ENCODE measurements at places on chromosomes 16 and 17.

- no peak for DNase-seq
These were observed 20.5 kb downstream of the CDIP1 start for GRCh38 chr16:4517812-4518680.

DNA sequence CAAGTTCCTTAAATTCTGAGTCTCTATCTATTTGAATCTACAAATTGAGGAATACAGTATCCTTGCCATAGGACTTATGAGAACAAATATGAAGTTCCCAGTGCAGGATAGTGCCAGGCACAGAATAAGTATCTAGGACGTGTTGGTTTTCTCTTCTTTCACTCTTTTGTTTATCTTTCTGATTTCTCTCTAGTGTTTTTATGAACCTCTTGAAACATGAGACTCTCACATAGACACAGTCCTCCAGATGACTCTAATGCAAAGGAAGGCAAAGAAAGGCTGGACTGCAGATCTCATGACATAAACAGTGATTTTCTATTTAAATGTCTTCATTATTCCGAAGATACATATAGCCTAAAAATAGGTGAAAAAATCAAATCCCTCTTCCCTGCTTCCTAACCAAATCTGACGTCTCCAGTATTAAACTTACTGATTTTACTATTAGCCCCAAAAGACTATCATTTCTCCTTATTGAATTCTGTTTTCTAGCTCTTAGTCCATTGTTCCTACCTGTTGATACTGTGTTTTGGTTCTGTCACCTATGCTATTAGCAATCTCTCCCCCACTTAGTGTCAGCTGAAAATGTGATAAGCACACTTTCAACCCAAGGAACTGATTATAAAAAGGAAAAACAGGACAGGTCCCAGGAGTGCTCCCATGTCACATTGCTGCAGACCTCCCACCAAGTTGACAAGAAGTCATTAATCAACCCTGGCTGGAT, 24.9 kb upstream of the ADAMTS18 start:
- no peak for DNase-seq

- no peak for DNase-seq
These were observed 96.2 kb downstream of the RAP1GAP2 start for GRCh38 chr17:2892305-2892971.

DNA sequence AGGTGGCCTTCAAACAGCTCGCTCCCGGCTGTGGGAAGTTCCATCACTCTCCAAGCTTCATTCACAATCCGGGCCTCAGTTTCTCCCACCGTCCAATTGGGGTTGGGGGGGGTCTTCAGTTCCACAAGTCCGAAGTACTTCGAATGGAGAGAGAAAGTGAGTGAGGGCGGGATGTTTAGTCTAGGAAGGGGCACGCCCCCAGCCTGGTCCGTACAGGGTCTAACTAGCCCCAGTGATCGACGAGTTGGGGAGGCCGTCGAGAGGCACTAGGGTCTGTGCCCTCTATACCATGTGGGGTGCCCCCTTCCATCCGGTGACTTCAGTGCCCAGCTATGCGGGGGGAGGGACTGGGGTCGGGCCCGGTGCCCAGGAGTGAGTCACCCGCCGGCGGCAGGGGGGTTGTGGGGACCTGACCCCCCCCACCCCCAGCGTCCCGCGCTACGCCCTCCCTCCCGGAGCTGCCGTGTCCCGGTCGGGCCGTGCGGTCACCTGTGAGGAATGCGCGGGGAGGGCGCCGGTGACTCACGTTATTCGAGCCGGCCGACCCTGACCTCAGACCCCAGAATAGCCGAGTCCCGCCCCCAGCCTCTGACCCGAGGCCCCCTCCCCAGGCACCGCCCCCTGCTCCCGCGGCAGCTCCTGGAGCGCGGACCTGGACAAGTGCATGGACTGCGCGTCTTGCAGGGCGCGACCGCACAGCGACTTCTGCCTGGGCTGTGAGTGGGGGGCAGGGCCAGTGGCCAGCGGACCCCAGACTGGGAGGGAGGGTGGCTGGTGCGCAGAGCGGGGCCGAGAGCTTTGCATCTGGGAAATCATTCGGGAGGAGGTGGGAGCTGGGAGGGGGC, 658 bp downstream of the TNFRSF12A start:
- peak; percentile 33 for DNase-seq
